ENCODE measurements at places on chromosomes 2 and 18. TPM values are rescaled to one million over a fixed set of nuclear protein-coding genes. Genes with fewer than 3 reads are reported as not detected.
A peak's percentile ranks its signal among the peaks of the same experiment; 100 is the strongest.

- H3K27me3 ChIP-seq = no peaks in the 10 kb centered on the region
- H3K36me3 ChIP-seq = no peaks in the 10 kb centered on the region
- H3K4me3 ChIP-seq = no peak overlapping the region
Measured at GRCh38 chr2:240213226-240213475, 72.7 kb upstream of the OTOS start.

DNA sequence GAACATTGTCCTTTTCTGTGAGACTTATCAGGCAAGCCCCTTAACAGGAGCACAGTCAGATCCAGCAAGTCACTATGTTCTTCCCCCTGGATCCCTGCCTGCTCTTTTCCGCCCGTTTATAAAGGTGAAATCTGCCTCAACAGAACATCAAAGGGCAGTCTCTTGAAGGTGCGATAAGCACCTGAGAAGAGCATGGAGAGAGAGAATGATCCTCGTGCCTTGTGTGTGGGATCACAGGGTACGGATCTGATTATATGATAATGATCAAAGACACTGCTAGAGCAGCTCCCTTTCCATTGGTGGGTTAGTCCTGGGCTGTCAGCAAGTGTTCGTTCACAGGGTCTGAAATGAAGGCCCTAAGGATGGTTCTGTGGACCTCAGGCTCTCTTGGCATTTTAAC lies 106.4 kb downstream of the ZAP70 start:
- DNase-seq = peak; percentile 43
- H3K27ac ChIP-seq = no peak overlapping the region
- H3K27me3 ChIP-seq = no peaks in the 10 kb centered on the region
- no peaks in the 10 kb centered on the region for H3K4me1 ChIP-seq

- no peaks in the 10 kb centered on the region for H3K27me3 ChIP-seq
- no peak for DNase-seq
- H3K36me3 ChIP-seq = no peaks in the 10 kb centered on the region
- H3K27ac ChIP-seq = no peak overlapping the region
Measured at GRCh38 chr2:54274781-54275242, 18.8 kb upstream of the TSPYL6 start.

- peak; percentile 82 for DNase-seq
- H3K27ac ChIP-seq = peak overlapping the region; percentile 88
- peaks cover 31% of the 10 kb centered on the region for H3K4me1 ChIP-seq
- peak overlapping the region; percentile 93 for H3K4me3 ChIP-seq
- peaks cover 60% of the 10 kb centered on the region for H3K27me3 ChIP-seq
Measured at GRCh38 chr2:147845411-147845971, 662 bp downstream of the ACVR2A start.

- DNase-seq = peak; percentile 68
- peak overlapping the region; percentile 67 for H3K4me3 ChIP-seq
- H3K4me1 ChIP-seq = peaks cover 83% of the 10 kb centered on the region
- no peaks in the 10 kb centered on the region for H3K27me3 ChIP-seq
- H3K27ac ChIP-seq = peak overlapping the region; percentile 90
Measured at GRCh38 chr2:197297772-197298318, 12.7 kb downstream of the ANKRD44 start.

DNA sequence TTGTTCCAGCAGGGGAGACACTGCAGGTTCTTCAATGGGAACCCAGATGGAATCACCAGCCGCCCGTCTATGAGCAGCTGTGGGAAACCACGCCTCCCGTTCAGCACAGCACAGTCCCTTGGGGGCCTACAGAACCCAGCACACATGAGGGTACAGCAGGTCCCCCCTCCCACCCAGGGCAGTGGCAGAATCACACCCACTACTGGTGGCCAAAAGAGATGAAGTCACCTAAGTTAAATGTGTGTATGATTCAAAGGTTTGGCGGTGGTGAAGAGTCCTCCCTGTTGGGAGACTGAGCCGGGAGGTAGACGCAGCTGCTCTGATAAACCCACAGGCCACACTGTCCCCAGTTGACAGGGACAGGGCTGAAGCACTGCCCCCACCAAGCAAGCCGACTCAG lies 44.3 kb downstream of the L3MBTL4 start:
- H3K4me3 ChIP-seq = no peak overlapping the region
- no peak for DNase-seq
- no peaks in the 10 kb centered on the region for H3K4me1 ChIP-seq
- no peak overlapping the region for H3K27ac ChIP-seq
- H3K27me3 ChIP-seq = no peaks in the 10 kb centered on the region

GRCh38 chr2:240165034-240165433 lies 24.6 kb upstream of the OTOS start:
- no peaks in the 10 kb centered on the region for H3K36me3 ChIP-seq
- H3K27me3 ChIP-seq = no peaks in the 10 kb centered on the region
- no peak overlapping the region for H3K4me3 ChIP-seq
- no peak overlapping the region for H3K27ac ChIP-seq

DNA sequence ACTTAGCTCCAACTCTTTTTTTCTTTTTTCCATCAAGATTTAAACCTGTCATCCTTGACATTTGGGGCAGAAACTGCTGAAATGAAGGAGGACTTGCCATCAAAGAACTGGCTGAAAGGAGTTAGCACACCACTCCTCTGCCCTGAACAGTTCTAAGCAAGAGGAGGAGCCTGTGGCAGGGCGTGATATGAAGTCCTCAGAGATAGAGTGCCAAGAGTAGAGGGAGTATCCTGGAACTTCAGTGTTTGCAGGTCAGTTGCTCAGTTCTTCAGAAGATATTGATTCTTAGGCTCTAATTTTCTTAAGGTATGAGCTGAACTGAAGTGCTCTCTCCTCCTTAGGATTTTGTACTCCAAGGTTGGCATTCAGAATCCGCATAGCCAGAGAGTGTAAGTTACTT lies 15.2 kb downstream of the NABP1 start:
- H3K36me3 ChIP-seq = peaks cover 42% of the 10 kb centered on the region
- no peak overlapping the region for H3K27ac ChIP-seq
- H3K27me3 ChIP-seq = no peaks in the 10 kb centered on the region
- H3K4me1 ChIP-seq = peaks cover 25% of the 10 kb centered on the region
- H3K4me3 ChIP-seq = no peak overlapping the region
- DNase-seq = no peak

GRCh38 chr2:68568116-68568515 lies 75.3 kb upstream of the PROKR1 start:
- no peaks in the 10 kb centered on the region for H3K27me3 ChIP-seq
- H3K36me3 ChIP-seq = no peaks in the 10 kb centered on the region
- no peak for DNase-seq

DNA sequence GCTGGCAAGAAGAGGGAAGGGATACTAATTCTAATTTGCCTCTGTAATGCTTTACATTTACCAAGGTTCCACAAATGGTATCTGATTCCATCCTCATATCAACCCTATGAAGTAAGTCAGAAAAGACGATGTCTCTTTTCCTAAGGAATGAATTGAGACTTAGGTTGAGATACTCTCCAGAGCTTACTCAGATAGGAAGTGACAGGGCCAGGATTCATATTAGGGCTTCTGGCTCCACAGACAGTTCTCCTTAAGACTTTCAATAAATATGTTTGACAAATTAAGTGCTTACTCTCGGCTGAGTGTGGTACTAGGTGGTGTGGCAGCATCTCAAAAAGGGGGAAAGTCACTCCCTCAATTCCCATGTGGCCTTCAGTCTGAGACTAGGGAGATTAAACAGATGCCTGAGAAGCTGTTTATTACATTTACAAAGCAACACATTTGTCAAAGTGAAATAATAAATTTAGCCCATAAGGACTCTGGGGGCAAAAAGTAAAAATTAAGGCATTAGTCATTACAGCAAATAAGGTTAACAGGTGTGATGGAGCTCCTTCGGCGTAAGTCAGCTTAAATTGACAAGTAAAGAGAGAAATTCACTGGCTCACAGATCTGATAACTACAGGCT lies 14.2 kb downstream of the CDK15 start:
- H3K36me3 ChIP-seq = no peaks in the 10 kb centered on the region
- H3K27ac ChIP-seq = no peak overlapping the region
- H3K4me3 ChIP-seq = no peak overlapping the region
- H3K27me3 ChIP-seq = peaks cover 29% of the 10 kb centered on the region
- DNase-seq = no peak

DNA sequence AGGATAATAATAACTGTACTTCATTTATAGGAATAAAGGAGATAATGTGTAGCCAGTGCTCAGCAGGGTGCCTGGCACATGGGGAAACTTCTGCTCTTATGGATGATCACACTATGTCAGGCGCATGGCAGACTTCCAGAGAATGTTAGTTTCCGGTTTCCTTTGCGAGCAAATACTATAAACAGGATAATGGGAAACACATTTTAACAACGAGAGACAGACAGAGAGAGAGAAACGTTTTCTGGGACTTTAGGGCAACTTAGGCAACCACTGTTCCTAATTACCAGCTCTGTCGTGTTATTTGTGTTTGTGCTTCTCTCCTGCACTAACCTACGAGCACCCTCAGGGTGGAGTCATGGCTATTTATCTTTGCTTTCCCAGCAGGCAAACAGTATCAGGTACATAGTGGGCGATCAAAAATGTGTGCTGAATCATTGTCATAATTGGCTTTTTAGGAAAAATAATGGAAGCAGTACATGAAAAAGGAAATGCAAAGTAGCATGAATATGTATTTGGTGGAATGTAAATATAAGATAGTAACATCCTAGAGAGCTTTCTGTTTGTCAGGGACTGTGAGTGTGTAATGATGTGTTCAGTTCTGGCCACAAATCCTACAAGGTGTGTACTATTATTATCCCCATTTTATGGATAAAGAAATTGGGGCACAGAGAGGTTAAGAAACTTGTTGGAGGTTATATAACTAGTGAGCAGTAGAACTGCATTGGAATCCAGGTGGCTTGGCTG lies 36.8 kb upstream of the IGFBP2 start:
- no peak for DNase-seq
- peaks cover 9% of the 10 kb centered on the region for H3K27me3 ChIP-seq
- H3K27ac ChIP-seq = no peak overlapping the region
- H3K4me1 ChIP-seq = no peaks in the 10 kb centered on the region

The CYP26B1 gene
- not detected for total RNA-seq

The GPBAR1 gene
- 0.68 TPM for total RNA-seq

The HOXD8 gene
- total RNA-seq = not detected

The KCNF1 gene
- not detected for total RNA-seq

The MLPH gene
- total RNA-seq = not detected

The C2orf69 gene
- total RNA-seq = 17.1 TPM

The LRRTM4 gene
- total RNA-seq = not detected
